Naive thymus-derived CD8-positive, alpha-beta T cell (primary cell): ENCODE measurements at places on chromosomes 2 and 18.

- no peak for DNase-seq
These were observed 139.7 kb upstream of the TFPI start for GRCh38 chr2:187693923-187694322.

- no peak for DNase-seq
These were observed 27.6 kb downstream of the VIL1 start for GRCh38 chr2:218446547-218446946.

GRCh38 chr18:1784113-1784512 lies 787.2 kb downstream of the METTL4 start:
- no peak for DNase-seq

- no peak for DNase-seq
These were observed 2.9 kb downstream of the ALPI start for GRCh38 chr2:232458661-232459418.

DNA sequence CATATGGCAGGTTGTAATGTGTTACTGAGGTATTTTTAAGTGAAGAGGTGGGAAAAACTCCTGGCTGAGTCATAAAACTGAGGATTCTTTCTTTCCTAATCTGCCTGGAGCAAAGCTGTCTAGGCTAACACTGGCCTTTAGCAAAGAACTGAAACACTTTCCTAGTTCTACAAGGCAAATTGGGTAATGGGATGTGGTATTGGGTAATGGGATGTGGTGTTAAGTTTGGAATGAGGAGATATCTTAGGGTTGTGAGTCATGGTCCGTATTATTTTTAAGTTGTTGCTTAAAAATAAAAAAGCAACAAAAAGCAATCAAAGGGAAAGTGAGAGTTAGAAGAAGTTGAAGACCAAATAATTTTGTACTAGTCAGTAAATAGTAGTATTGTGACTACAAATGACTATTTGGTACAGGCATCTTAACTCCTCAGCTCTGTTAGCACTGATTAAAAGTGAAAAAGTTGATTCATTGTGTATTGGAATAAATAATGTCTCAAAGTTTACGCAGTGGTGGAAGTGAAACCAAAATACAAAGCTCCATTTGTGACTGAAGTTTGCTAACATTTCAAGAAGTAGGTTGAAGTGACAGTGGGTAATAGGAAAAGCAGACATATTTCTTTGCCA lies 216.8 kb downstream of the CAMKMT start:
- DNase-seq = no peak

DNA sequence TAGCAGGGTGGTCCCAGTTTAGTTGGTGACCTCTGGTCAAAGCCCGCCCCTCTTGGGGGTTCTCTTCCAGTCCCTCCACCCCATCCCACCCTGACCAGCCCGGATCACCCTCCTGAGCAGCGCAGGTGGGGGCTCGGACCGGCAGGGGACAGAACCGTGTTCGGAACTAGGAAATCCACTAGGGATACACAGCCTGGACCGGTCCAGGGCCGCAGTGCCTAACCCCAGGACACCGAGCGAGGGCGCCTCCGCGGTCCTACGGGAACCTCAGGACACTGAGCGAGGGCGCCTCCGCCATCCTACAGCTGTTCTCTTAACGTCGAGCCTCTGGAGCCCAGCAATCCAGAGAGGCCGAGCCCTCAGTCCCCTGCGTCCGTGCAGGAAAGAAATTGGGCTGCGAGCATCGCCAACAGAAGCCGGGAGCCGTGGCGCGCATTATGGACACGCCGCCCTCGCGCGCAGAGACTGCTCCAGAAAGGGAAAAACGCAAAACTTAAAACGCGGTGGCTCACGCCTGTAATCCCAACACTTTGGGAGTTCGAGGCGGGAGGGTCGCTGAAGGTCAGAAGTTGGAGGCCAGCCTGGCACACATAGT lies 8.5 kb downstream of the RAX start:
- DNase-seq = no peak
